Central memory CD4-positive, alpha-beta T cell (primary cell): ENCODE measurements at places on chromosomes 3 and 15.

- no peak for DNase-seq
These were observed 57.1 kb downstream of the PDIA5 start for GRCh38 chr3:123123716-123124616.

DNA sequence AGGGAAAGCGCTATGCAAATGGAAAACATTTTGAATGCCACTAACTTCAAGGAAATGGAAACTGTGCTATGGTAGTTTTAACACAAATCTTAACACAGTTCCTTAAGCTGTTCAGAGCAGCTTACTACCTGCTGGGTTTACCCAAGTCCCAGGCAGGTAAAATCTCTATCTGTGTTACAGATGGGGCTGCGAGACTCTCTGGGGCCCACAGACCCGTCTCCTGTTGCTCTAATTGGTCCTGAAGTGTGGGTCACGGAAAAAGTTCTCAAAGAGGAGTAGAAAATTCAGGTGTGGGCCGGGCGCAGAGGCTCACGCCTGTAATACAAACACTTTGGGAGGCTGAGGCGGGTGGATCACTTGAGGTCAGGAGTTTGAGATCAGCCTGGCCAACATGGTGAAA is 16.9 kb upstream of the ZFYVE19 start:
- DNase-seq, result no peak

DNA sequence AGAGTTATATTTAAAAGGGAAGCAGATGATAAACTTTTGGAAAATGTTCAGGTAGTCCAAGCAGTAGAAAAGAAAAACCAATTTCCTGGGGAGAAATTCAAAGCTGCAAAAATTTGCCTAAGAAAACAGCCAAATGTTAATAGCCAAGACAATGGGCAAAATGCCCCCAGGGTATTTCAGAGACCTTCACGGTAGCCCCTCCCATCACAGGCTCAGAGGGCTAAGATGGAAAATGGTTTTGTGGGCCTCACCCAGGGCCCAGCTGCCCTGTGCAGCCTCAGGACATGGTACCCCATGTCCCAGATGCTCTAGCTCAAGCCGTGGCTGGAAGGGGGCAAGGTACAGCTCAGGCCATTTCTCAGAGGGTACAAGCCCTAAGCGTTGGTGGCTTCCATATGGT is 391.0 kb downstream of the ZIC4 start:
- no peak for DNase-seq

DNA sequence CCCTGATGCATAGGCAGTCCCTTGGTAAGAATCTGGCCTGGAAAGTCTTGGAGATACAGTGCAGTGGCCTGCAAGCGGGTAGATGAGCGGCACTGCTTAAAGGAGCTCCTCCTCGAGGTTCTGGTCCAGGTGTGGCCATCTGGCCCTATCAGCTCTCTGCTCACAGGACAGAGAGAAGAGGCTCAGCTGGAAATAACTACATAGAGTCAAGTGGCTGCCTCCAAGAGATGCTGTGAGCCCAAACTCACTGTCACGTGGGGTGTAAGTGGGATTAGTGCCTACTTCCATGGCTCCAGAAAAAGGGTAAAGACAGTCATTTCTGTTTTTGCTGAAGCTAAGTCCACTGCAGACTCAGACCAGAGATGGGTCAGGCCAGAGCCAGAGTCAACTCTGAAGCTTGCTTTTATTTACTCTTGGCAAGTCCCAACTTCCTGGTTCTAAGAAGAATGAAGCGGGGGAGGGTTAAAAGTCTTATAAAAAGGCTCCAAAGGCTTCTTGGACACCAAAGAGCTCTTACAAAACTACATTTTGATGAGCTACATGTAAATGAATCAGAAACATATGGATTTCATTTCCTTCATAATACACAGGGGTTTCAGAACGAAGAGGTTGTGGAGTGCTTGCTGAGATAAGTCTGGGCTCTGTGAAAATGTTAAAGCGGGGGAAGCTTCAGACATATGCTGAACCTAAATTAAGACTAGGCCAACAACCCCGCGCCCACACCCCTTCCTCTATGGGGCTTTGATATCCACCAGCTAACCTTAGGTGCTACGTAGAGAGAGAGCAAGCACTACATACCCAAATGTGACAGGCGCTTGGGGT is 77.1 kb downstream of the PDZRN3 start:
- no peak for DNase-seq

- no peak for DNase-seq
These were observed 653 bp upstream of the MFSD1 start for GRCh38 chr3:158801201-158801600.
